ENCODE measurements at places on chromosomes 4 and X.
A peak's percentile ranks its signal among the peaks of the same experiment; 100 is the strongest.

DNA sequence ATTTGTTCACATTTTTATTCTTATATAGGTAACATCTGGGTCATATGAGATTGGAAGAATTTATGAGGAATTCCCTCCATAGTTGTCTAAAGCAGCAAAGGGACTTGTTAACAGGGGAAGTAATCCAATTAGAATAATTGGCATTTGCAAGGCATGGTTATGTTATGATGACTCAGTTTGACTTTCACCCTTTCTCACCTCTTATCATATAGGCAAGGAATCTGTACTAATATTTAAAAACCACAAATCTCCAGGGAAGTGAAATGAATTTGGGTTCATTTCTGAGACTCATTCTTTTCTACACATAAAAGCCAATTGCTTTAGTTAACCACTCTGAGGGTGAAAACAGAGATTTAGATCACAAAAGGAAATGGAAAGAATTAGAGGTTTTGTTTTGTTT lies 281.5 kb upstream of the DKK2 start:
- no peak for DNase-seq

DNA sequence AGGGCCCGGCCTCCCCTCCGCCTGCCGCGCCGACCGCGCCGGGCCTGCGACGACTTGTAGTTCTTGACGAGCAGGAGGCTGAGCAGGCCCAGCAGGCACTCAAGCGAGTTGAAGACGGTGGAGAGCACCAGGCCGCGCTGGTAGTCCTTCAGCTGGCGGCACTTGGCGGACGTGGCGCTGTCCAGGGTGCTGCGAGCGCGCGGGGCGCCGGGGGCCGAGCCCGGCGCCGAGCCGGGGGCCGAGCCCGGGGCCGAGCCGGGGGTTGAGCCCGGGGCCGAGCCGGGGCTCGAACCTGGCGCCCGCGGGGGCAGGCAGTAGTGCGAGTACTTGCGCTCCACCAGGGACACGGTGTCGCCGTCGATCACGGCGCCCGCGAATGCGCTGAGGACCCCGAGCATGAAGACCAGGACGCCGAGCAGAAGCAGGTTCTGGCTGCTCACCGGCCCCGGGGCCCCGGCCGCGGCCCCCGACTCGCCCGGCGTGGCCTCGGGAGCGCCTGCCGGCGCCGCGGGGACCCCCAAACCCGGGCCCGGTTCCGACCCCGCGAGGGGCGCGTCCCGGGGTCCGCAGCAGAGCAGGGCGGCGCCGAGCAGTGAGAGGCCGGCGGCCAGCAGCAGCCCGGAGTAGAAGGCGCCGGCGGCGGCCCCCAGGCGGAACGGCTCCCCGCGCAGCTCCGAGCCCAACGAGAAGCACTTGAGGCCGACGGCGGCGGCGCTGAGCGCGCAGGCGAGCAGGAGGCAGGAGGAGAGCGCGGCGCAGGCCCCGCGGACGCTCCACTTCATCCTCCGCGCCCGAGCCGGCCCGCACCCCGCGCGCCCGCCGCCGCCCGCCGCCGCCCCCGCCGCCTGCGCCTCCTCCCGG lies 584 bp downstream of the TMEM271 start:
- DNase-seq = peak; percentile 78

DNA sequence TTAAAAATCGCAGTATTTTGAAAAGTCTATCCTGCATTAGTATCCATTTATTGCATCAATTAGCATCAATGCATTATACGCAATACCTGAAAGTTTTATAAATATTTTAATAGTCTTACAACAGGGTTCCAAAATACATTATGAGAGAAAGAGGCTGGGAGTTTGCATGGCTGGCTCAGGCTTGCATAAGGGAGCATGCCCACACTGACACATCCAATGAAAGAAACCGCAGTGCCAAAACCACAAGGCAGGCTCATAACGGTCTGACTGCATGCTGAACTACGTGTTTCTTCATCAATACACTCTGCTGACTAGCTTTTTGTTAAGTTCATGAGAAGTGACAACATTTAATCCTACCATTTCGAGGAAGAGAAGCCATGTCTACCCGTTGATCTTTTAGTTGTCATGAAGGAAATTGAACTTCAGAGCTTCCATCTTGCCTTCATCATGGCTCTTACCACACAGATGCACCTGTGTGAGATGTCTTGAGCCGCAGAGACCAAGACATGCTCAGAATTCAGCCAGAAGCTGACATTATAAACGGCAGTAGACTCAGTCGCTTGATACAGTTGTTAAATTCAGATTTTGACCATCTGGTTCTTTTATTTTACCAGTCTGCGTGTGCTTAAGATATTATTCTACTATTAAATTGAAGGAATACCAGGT lies 168.8 kb upstream of the FRG1 start:
- DNase-seq = no peak

GRCh38 chrX:131058136-131058868 lies at the start of gene ARHGAP36:
ARHGAP36 (plus strand) TSS chrX:131058346; CDS start chrX:131081666, 23,320 bp downstream.
- DNase-seq = peak; percentile 26

- peak; percentile 66 for DNase-seq
Measured at GRCh38 chrX:45851434-45851991, 650.8 kb upstream of the DIPK2B start.

- no peak for DNase-seq
Measured at GRCh38 chr4:109994415-109994827, 81.7 kb downstream of the EGF start.
